ENCODE measurements at places on chromosomes 5 and 9.

DNA sequence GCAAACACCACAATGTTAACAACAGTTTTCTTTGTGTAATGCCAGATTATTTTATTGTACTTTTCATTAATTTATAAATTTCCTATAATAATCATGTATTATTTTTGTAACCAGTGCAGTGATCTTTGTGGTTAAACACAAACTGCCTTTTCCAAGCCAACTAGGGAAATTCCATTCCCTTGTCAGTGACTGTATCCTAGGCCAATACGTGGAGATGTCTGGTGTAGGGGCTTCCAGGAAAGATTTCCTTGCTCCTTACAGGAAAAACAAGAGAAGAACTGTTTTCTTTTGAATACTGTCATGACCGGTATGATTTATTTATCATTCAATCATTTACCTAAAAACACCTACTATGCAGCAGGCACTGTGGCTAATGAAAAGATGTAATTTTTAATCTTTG is 31.4 kb downstream of the FANCC start:
- peak; percentile 42 for DNase-seq

GRCh38 chr9:81162361-81162760 is 527.0 kb downstream of the TLE1 start:
- DNase-seq = no peak

GRCh38 chr5:37701868-37702267 is 138.0 kb downstream of the GDNF start:
- DNase-seq = no peak

DNA sequence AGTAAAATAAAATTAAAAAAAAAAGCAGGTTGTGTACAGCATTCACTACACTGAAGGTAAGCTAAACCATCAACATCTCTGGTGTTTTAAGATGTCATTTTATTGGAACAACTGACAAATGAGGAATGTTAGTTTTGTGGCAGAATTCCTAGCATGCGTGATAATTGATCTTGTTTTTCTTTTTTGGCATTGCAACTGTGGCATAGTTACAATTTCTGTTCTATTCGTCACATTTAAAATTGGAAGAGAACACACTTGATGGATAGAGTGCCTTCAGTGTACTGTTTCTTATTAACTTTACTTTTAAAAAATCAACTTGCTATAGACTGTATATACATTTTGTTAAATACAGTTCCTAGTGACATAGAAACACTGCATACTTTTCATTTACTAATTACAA is 43.6 kb upstream of the TNFSF15 start:
- DNase-seq = peak; percentile 45

- no peak for DNase-seq
Observed at GRCh38 chr5:167014401-167015056, 1276.9 kb upstream of the WWC1 start.

GRCh38 chr5:87121304-87122150 is 146.2 kb upstream of the RASA1 start:
- DNase-seq = peak; percentile 54

GRCh38 chr5:131067636-131068035 is 97.4 kb downstream of the HINT1 start:
- DNase-seq = no peak

- no peak for DNase-seq
Observed at GRCh38 chr5:55591686-55592085, 56.9 kb upstream of the PLPP1 start.

GRCh38 chr5:52963636-52964035 is 25.5 kb upstream of the ITGA2 start:
- no peak for DNase-seq

GRCh38 chr5:149360272-149360671 is 2.4 kb downstream of the PCYOX1L start:
- DNase-seq = no peak

DNA sequence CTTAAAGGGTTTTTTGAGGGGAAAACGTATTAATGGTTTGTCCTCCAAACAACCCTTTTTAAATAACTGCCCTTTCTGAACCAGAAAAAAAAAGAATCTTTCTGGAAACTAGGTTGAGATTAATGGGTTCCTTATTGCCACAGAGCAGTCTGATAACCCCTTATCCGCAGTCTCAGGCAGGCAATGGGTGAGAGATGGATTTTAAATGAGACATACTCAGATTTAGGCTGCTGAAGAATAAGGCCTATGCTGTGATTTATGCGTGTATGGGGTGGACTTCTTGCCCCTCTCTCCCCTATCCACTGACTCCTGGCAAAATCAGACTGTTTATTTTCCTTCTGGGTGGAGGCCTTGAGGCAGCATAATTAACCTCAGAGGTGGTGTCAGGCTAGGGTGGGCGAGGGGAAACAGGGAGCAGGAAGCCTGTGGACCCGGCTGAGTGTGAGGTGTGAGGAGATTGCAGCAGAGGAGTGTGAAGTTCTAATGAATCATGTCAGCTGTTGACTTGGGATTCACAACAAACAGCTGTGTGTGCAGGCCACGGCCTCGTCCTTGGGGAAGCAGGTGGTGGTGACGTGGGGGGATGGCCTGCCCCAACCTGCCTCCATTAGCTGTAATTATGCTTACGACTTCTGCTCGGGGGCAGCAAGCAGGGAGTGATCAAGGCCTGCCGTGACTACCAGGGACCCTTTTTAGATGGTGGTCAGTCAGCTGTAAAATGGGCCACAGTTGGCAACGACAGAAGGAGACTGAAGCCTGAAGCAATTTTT is 196.4 kb downstream of the SEMA6A start:
- no peak for DNase-seq

DNA sequence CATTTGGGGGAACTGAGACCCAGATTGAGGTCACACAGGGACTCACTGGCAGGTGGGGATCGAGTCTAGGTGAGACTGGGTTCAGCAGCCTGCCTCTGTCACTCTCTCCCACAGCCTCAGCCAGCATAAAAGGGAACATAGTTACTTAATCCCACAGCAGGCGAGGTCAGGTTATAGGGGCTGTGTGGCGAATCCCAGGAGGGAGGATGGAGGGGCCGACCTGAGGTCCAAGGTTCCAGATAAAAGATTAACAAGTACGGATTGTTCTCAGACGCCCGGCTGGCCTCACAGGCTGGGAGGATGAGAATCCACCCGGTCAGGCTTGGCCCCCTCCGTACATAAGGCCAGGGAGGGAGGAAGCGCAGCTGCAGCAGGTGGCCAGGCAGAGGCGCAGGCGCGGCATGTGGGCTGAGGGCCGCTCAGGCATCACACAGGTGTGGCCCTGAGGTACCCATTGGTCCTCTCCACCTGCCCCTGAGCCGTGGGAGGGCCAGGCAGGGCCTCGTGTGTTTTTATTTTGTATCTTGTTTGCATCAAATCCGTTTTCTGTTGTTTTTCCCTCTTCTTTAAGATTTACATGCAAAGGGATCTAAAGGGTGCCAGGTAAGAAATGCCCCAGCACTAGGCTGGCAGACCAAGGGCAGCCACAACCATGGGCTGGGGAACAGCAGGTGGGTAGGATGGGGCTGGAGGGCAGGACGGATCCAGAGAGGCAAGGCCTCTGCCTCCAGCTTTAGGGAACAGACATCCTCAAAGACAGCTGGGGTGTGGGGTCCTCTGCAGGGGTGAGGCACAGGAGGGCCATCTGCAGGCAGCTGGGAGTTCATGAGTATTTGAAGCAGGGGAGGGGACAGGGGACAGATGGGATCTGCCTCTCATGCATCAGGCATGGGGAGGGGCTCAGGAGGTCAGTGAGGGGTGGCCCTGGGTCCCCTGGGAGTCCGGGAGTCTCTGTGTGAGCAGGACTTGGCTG is 3.6 kb downstream of the SUSD3 start:
- DNase-seq = no peak

DNA sequence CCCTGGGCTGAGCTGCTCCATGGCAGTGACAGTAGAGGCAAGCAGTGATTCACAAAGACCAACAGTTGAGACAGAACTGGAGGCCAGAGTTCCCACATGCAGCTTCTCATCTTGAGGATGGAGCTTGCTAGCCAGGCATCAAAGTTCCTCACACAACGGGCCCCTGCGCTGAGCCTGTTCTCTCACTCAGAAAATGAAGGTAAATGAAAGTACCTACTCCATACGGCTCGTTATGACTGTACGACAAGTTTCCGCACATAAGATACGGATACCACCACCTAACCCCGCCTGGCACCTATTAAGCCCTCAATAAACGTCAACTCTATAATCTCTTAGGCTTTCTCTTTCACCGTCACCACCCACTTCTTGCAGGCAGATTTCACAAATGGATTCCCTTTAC is 12.9 kb downstream of the NOL6 start:
- DNase-seq = no peak

DNA sequence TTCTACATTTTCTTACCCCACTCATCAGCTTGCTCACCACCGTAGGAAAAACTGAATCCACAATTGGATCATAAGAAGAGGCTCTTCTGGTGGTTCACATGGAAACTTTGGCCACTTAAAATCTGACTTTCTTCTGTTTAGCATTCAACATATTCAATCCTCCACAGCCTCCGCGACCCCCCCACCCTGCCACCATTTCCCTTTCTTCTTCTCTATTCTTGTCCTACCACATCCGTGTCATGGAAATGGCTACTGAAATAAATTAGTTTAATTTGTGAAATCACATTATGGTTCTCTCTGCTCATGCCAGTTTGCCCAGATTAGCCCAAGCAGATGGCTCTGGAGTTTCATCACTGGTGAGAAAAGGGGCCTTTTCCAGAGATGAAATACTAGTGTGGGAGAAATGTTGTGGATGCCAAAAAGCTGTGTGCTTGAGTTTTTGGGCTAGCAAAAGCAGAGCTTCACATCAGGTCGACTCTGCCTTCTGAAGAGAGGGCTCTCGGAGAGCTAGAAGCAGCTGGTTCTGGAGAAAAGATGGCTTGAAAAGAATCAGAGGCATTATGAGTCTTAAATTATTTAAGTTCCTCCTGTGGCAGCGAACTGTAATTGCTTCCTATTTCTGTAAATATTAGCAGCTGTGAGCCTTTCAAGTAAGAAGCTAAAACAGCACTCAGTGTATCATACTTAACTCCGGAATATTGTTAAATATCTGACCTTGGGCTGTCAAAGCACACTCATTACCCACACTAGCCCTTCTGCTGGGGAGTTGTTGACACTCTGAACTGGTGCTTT is 107.1 kb downstream of the MAT2B start:
- peak; percentile 4 for DNase-seq

DNA sequence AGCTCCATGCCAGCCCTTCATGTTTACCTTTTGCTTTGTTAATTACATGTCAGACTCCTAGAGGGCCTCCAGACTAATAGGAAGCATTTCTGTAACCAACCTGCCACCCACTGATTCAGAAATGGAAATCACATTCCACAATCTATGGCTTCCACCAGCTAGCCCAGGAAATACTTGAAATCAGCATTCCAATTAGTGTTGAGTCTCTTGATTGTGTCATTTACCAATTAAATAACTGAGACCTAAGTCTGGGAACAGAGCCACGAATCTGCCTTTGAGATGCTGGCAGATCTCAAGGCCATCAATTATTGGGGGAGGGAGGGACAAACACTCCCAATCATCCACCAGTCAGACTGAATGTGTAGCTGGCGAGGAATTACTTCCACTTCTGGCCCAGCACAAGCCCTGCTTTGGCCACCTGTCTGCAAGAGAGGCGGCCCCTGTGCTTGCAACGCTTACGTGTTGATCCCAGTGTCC is 27.4 kb upstream of the SAP30L start:
- no peak for DNase-seq

DNA sequence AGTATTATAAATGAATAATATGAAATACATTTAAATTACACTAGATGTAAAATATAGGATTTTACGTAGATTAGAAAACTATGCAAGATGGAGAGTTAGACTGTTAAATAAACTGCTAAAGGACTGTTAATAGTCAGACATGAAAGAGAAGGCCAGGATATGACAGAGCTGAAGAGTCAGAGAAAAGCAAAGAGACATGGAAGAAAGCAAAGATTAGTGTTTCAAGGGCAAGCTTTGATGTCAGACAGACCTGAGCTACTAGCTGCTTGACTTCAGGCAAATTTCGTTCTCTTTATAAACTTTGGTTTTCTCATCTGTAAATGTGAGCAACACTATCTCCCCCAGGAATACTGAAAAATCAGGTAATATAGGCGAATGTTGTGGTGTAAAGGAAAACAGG is 161.3 kb downstream of the RAPGEF6 start:
- no peak for DNase-seq

- DNase-seq = no peak
Observed at GRCh38 chr5:116892993-116893392, 318.4 kb upstream of the SEMA6A start.

GRCh38 chr5:144352330-144352729 is 181.7 kb downstream of the KCTD16 start:
- DNase-seq = no peak

DNA sequence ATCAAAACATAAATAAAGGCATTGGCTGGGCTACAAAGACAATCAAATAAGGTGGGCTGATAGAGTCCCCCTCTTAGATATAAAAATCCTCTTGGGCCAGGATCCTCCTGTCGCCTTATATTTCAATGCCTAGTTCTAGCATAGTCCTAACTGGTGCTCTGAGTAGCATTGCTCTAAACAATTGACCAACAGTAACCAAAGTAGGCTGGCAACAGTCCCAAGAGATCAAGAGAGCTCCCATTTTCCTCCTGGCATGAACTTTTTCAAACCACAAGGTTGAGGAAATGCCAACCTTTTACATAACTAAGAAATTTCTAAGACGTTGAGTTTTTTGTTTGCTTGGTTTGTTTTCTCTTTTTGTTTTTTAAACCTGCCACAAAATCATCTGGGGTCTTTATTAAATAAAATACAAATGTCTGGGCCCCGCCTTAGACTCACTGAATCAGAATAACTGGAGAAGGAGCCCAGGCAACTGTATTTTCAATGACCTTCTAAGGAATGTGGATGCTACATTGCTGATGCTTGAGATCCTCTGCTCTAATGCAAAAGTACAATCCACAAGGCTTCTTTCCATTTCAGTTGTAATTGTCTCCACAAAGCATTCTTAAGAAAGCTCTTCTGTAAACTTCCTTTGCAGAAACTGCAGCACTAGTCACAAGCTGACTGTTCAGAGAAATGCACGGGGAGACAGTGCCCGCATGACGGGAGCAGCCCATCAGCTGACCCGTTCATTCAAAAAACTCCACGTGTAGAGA is 2.9 kb downstream of the SLC45A2 start:
- peak; percentile 39 for DNase-seq

GRCh38 chr9:134486596-134486995 is 155.0 kb upstream of the COL5A1 start:
- DNase-seq = no peak

GRCh38 chr9:30140407-30140806 is 2244.0 kb upstream of the ACO1 start:
- no peak for DNase-seq

DNA sequence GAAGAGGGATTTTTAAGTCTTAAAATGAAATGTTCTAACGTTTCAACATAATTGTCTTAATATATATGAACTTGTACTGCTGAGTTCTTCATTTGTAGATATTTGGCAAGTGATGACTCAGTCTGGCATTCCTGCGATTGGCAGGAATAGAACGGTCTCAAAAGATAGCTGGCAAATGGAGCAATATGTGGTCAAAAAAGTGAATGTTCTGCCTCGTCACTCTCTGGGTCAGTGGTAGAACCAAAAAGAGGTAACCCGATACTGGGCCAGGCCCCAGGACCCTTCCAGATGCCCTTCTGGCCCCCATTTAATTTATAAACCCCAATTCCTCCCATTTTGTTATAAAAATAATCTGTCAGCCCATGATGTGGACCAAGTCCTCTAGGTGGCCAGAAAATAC is 39.2 kb downstream of the ZNF366 start:
- peak; percentile 16 for DNase-seq

- DNase-seq = no peak
Observed at GRCh38 chr5:120241400-120241799, 222.7 kb upstream of the PRR16 start.

- no peak for DNase-seq
Observed at GRCh38 chr9:123418052-123418430, 62.0 kb downstream of the CRB2 start.
